ENCODE measurements at places on chromosomes 1 and 21. TPM values are rescaled to one million over a fixed set of nuclear protein-coding genes. Genes with fewer than 3 reads are reported as not detected.

Gene CFHR1
- total RNA-seq: not detected

Gene CDK11B
- 13.5 TPM for total RNA-seq

Gene TFAP2E
- not detected for total RNA-seq

Gene FOXD3
- total RNA-seq: not detected

Gene RORC
- total RNA-seq: not detected

Gene PCBP3
- total RNA-seq: 1.5 TPM

Gene KCNK1
- 0.70 TPM for total RNA-seq

Gene EPS15
- 37.7 TPM for total RNA-seq

Gene TFF2
- total RNA-seq: not detected

Gene SMYD2
- total RNA-seq: 26.1 TPM

Gene TINAGL1
- 286 TPM for total RNA-seq

Gene ZNF593OS
- not detected for total RNA-seq

- no peak for DNase-seq
Measured at GRCh38 chr1:53111073-53111556, 31.3 kb downstream of the SLC1A7 start.

- no peak for DNase-seq
Measured at GRCh38 chr1:69985376-69985775, 220.0 kb downstream of the LRRC40 start.

DNA sequence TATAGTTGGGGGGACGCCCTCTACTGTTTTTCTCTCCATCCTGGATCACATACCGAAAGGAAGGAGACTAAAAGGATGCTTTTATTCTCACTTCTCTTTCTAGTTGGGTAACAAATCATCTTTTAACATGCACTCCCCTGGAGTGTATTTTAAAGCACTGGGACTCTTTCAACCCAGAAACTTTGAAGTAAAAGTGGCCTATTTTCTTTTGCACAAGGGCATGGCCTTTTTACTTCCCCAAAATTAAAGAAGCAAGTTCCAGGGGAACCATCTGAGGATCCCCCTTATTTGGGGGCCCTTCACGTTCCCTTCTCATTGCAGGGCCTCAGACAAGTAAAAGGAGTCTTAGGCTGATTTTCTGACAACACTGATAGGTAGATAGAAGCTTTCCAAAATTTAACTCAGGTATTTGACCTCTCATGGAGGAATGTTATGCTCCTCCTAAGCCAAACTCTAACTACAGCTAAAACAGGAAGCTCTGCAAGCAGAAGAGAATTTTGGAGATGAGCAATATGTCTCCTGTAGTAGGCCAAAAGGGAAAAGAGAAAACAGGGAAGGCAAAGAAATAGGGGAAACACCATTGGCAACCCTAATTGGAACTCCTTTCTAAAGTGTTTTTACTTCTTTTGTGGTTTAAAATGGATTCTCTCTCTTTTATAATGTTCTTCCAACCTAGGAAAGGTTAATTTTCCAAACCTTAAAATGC, 8.9 kb upstream of the CD46 start:
- no peak for DNase-seq

GRCh38 chr1:187051618-187052232, 223.0 kb downstream of the PLA2G4A start:
- peak; percentile 31 for DNase-seq

- no peak for DNase-seq
Measured at GRCh38 chr1:3380469-3380868, 74.0 kb upstream of the ARHGEF16 start.

DNA sequence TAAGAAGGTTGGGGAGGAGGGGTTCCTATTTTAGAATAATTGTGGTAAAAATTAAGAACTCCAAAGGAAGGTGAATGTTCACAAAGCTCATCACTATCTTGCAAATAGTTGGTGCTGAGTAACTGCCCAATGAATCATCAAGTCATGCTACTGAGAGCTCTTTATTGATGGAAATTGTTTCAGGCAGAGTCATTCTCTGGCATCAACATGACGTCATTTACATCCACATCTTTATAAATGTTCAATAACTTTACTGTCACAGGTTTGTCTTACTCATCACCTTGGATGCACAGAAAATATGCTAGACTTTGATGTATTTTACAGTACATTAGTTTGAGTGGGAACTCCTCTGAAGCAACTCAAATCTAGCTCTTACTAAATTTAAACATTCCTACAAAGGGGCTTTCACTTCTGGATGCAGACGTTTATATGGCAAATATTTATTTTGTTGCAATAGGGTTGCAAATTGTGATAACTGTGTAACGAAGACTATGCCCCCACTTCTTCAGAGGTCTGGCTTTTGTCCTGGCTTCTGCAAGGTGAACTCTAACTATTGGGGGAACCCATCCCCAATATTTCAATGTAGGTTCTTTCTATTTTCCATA, 273.7 kb upstream of the AJAP1 start:
- DNase-seq: no peak

DNA sequence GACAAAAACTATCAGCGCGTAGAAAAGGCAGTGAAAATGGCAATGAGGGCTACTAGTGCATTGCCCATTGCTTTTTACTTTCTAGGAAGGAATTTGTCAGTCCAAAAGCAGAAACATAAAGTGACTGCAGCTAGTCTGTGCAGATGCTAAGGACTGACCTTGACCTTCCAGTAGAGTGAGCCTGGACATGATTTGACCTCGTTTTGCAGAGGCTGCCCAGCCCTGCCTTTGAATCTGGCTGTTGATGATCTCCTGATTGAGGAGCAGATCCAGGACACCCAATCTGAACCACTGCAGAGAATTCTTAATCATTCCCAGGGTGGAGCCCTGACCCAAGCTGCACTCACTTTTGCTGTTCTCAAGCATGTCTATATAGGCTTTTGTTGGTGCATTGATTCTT, 21.6 kb downstream of the DYRK3 start:
- DNase-seq: no peak

- no peak for DNase-seq
Measured at GRCh38 chr1:78526496-78526895, 35.7 kb downstream of the PTGFR start.

GRCh38 chr1:247905910-247906503, 10.6 kb downstream of the OR2W3 start:
- no peak for DNase-seq

GRCh38 chr21:9758888-9759287, 762.5 kb upstream of the TPTE start:
- DNase-seq: no peak

GRCh38 chr1:37064039-37064438, 29.7 kb upstream of the GRIK3 start:
- no peak for DNase-seq

- no peak for DNase-seq
Measured at GRCh38 chr1:168386492-168386891, 105.8 kb downstream of the TBX19 start.

GRCh38 chr1:160538985-160539651, 16.1 kb upstream of the SLAMF6 start:
- DNase-seq: no peak

DNA sequence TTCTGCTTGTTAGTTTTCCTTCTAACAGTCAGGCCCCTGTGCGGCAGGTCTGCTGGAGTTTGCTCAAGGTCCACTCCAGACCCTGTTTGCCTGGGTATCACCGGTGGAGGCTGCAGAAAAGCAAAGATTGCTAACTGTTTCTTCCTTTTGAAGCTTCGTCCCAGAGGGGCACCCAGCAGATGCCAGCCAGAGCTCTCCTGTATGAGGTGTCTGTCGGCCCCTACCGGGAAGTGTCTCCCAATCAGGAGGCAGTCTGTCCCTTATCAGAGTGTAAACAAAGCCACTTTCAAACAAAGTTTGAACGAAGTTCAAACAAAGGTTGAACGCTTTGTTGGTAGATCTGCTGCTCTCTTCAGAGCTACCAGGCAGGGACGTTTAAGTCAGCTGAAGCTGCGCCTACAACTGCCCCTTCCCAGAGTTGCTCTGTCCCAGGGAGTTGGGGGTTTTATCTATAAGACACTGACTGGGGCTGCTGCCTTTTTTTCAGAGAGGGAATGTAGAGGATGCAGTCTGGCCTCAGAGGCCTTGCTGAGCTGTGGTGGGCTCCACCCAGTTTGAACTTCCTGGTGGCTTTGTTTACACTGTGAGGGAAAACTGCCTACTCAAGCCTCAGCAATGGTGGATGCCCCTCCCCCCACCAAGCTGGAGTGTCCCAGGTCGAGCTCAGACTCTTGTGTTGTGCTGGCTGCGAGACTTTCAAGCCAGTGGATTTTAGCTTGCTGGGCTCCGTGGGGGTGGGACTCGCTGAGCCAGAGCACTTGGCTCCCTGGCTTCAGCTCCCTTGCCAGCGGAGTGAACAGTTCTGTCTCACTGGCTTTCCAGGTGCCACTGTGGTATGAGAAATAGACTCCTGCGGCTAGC, 401.8 kb downstream of the SRGAP2C start:
- no peak for DNase-seq

GRCh38 chr1:6538956-6539355, 15.4 kb downstream of the NOL9 start:
- DNase-seq: no peak

GRCh38 chr1:214075999-214076707, 88.4 kb downstream of the PROX1 start:
- DNase-seq: no peak

DNA sequence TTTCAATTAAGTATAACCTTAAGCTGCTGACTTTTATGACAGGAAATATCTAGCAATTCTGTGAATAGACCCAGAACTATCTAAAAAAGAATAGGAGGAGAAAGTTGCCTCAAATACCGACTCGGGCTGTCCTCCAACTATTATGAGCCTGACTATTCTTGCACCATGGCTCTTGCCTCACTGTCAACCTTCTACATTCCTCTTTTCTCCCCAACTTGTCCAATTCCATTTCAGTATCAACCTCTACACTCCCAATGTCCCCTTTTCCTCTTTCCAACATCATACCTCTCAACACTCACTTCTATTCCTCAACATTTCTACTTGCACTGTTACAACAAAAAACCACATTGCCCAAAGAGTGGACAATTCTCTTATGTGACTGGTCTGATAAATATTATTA, 2.3 kb downstream of the ZZZ3 start:
- no peak for DNase-seq

- DNase-seq: no peak
Measured at GRCh38 chr1:59194621-59195020, 102.3 kb upstream of the FGGY start.

Measured in glomerular endothelial cell (primary cell).